Sigmoid colon (tissue), 7 donors: ENCODE measurements at places on chromosomes 6 and 20. TPM values are rescaled to one million over a fixed set of nuclear protein-coding genes. Genes with fewer than 3 reads are reported as not detected.

DNA sequence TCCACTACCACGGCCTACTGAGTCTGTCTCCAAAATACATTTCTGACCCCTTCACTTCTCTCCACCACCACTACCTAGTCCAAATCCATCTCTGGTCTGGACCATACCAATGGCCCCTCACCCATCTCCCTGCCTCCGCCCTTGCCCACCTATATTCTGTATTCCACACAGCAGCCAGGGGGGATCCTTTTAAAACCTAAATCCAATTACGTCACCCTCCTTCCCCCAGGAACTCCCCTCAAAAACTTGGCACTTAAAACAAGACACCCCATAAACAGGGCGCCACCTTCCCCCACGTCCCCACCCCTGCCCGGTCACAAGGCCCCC lies 680 bp downstream of the PDRG1 start:
- peak overlapping the region; percentile 75 for H3K27ac ChIP-seq
- H3K27me3 ChIP-seq: peaks cover 4% of the 10 kb centered on the region
- peaks cover 17% of the 10 kb centered on the region for H3K36me3 ChIP-seq

- H3K4me1 ChIP-seq: no peaks in the 10 kb centered on the region
- H3K27me3 ChIP-seq: no peaks in the 10 kb centered on the region
- DNase-seq: no peak
- no peaks in the 10 kb centered on the region for H3K36me3 ChIP-seq
Observed at GRCh38 chr20:9492067-9492466, 22.3 kb upstream of the LAMP5 start.

GRCh38 chr20:48393311-48393685 lies 434.5 kb downstream of the PREX1 start:
- DNase-seq: no peak
- no peaks in the 10 kb centered on the region for H3K27me3 ChIP-seq

DNA sequence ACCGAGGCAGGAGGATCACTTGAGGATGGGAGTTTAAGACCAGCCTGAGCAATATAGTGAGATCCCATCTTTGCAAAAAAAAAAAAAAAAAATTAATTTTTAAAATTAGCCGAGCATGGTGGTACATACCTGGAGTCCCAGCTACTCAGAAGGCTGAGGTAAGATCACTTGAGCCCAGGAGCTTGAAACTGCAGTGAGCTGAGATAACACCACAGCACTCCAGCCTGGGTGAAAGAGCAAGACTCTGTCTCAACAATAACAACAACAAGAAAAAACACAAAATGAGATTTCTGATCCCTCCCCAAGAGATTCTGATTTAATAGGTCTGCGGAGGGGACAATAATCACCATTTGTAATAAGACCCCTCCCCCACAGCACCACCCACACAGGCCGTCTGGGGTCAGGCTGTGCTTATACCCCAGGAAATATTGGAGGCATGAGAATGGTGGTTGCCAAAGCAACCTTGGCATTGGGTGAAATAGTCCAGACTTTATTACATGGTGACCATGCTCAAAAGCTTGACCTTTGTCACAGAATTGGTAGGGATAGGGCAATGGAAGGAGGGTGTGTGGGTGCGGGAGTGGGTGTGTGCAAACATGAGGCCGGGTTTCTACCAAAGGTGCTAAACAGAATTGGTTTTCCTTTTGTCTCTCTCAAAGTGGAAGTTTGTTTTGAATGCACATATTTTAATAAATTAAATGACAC lies 24.4 kb upstream of the ADTRP start:
- H3K4me1 ChIP-seq: no peaks in the 10 kb centered on the region
- DNase-seq: no peak
- H3K4me3 ChIP-seq: no peak overlapping the region
- no peak overlapping the region for H3K27ac ChIP-seq

- H3K4me1 ChIP-seq: peaks cover 20% of the 10 kb centered on the region
- no peak overlapping the region for H3K4me3 ChIP-seq
- no peaks in the 10 kb centered on the region for H3K36me3 ChIP-seq
- no peak for DNase-seq
Observed at GRCh38 chr20:54040531-54040930, 29.9 kb downstream of the BCAS1 start.

DNA sequence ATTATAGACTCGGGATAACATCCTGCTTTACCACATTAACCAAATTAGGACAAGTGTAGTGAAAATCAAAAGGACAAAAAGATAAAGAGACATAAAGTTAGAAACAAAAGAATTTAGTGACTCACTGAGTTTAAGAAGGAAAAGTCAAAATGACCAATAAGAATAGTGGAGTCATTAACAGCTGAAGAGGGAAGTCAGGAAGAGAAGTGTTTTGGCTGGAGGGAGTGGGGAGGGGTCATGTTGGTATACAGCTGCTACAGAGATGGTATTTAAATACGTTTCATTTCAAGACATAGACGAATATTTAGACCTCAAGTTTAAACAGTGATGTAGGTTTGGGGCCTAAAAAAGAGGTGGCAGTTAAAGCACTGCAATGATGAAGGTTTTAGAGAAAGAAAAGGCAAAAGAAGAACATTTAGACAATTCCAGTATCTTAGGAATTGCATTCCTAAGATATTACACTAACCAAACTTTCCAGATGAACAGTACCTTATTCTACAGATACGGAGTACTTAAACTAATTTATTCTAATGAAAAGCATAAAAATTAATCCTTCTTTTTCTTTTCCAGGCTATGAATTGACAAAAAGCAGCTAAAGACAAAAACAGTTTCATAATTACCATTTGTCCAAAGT lies 10.6 kb downstream of the FKBP5 start:
- H3K27ac ChIP-seq: no peak overlapping the region
- H3K36me3 ChIP-seq: peaks cover 3% of the 10 kb centered on the region
- no peak for DNase-seq
- peaks cover 58% of the 10 kb centered on the region for H3K4me1 ChIP-seq
- H3K4me3 ChIP-seq: no peak overlapping the region

GRCh38 chr20:24913076-24913628 lies 35.9 kb upstream of the CST7 start:
- no peak overlapping the region for H3K4me3 ChIP-seq
- DNase-seq: peak; percentile 35
- H3K27me3 ChIP-seq: no peaks in the 10 kb centered on the region
- no peaks in the 10 kb centered on the region for H3K36me3 ChIP-seq

- H3K36me3 ChIP-seq: no peaks in the 10 kb centered on the region
- DNase-seq: no peak
- H3K4me1 ChIP-seq: no peaks in the 10 kb centered on the region
- H3K4me3 ChIP-seq: no peak overlapping the region
- no peak overlapping the region for H3K27ac ChIP-seq
Observed at GRCh38 chr6:68740828-68741500, 105.9 kb downstream of the ADGRB3 start.

DNA sequence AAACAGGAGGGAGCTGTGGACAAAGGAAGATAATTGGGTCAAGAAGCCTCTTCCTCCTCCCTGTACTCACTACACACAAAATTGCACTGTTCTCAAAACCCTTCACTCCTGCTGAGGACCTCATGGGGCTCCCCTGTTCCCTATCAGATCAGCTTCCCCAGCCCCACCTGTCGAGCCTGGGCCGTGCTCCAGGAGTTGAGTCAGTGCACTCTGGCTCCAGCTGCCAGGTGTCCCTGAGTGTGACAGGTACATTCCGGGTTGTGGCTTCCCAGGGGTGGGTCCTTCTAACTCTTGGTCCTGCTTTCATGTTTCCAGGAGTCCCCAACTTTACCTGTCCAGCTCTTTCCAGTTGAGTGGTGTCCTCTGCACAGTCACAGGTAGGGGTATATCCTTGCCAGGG lies 8.4 kb downstream of the RAB5IF start:
- H3K27me3 ChIP-seq: no peaks in the 10 kb centered on the region
- DNase-seq: no peak
- H3K4me1 ChIP-seq: no peaks in the 10 kb centered on the region

DNA sequence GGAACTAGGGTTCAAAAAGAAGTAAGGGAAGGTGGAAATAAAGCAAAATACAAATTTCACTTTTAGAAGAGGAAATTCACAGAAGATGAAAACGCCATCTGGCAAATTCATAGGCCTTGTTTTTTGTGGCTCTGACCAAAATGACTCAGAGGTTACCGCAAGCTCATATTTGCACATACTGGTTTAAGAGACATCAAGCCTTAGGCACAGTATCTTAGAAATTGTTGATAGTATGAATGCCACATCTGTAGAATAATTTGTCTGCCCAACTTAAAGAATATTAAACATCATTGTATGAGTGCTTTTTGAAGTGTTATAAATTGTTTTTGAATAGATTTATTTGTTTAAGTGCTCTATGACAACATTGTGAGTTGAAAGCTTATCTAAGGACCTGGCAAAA lies 10.6 kb downstream of the TAAR1 start:
- DNase-seq: no peak
- H3K27me3 ChIP-seq: no peaks in the 10 kb centered on the region
- H3K4me3 ChIP-seq: no peak overlapping the region
- no peaks in the 10 kb centered on the region for H3K4me1 ChIP-seq
- no peaks in the 10 kb centered on the region for H3K36me3 ChIP-seq

DNA sequence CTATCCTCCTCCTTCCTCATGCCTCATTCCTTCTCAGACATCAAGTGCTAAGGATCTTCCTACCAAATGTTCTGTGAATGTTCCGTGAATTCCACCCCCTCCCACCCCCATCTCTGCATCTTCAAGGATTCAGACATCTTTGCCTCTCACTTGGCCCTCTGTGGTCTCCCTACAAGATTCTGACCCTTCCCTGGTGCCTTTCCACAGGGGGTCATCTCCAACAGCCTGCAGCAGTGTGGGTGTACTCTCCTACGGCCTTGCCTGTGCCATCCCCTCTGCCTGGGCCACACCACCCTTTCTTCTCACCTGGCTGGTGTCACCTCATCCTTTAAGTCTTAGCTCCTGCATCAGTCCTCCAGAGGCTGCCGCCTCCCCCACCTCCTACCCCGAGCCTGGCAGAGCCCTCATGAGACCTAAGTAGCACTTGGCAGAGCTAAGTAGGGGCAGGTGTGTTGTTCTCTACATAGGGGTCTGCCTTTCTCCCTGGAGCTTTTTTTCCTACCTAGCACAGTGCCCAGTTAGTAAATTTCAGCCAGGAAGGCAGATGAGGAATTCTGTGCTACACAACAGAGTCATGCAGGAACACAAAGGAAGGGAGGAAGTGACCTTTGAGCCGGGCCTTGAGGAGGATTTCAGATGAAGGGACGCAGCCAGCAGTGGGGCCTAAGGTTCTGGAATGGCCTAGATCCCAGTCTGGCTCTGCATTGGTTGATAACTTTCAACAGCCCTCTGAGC lies 43.1 kb downstream of the TM9SF4 start:
- H3K27me3 ChIP-seq: no peaks in the 10 kb centered on the region
- no peak overlapping the region for H3K4me3 ChIP-seq
- peaks cover 19% of the 10 kb centered on the region for H3K36me3 ChIP-seq

- DNase-seq: no peak
- no peaks in the 10 kb centered on the region for H3K4me1 ChIP-seq
- no peaks in the 10 kb centered on the region for H3K27me3 ChIP-seq
- no peak overlapping the region for H3K4me3 ChIP-seq
- no peak overlapping the region for H3K27ac ChIP-seq
Observed at GRCh38 chr20:47453167-47453782, 48.4 kb upstream of the NCOA3 start.

- DNase-seq: no peak
- no peaks in the 10 kb centered on the region for H3K27me3 ChIP-seq
- peaks cover 47% of the 10 kb centered on the region for H3K4me1 ChIP-seq
- no peak overlapping the region for H3K4me3 ChIP-seq
Observed at GRCh38 chr20:50578061-50578777, 68.0 kb downstream of the PTPN1 start.

GRCh38 chr20:3714092-3714491 lies 1.7 kb upstream of the SIGLEC1 start:
- no peak overlapping the region for H3K27ac ChIP-seq
- DNase-seq: no peak
- peaks cover 12% of the 10 kb centered on the region for H3K4me1 ChIP-seq
- no peaks in the 10 kb centered on the region for H3K27me3 ChIP-seq
- H3K4me3 ChIP-seq: no peak overlapping the region
- no peaks in the 10 kb centered on the region for H3K36me3 ChIP-seq

DNA sequence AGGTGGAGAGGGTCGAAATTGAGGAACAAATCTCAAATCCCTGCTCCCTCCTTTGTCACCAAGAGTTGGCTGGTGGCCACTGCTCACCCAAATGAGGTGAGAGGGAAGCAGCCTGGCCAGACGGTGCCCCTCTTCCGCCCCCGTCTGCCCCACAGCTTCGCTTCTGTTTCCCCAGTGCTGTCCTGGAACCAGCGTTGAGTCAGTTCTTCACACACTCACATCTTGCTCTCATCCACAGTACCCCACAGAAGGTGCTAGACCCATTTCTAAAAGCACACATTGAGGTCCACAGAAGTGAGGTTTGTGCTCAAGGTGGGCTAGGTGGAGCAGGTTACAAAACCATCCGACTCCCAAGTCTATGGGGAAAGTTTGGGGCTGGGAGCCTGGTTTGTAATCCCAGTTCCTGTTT lies 3.8 kb downstream of the CEBPB start:
- peak overlapping the region; percentile 100 for H3K27ac ChIP-seq
- peaks cover 12% of the 10 kb centered on the region for H3K36me3 ChIP-seq
- peak overlapping the region; percentile 91 for H3K4me3 ChIP-seq

DNA sequence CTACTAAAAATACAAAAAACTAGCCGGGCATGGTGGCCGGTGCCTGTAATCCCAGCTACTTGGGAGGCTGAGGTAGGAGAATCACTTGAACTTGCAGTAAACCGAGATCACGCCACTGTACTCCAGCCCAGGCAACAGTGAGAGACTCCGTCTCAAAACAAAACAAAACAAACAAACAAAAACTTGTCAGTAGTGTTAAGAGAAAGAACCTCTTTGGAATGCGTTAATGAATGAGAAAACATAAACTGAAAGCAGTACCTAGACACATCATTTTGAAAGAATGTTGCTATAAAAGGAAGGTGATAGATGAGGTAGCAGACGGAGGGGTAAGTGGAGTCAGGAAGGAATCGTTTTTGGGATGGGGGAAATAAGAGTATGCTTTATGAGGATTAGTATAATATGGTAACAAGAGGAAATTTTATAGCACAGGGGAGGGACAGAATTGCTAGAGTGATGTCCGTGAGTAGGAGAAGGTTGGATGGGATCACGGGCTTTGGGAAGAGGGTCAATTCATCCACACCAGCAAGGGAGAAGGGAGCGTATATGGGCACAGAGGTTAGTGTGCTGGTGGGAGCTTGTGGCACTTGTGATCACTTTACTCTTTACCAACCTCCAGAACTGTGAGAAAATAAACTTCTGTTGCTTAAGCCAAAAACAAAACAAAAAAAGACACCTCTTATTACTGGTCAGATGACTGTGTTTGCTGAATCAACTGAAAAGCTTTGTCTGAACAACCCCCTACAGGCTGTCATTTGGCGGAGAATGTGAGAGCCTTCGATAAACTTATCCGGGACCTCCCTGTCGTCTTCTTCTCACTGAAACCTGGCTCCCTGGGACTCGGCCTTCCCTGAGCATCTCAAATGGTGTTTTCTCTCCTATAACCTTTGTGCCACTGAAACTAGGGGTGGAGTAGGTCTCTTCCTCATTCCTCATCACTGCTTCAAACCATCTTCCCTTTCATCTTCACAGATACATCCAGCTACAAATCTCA lies 48.9 kb upstream of the TFAP2A start:
- no peaks in the 10 kb centered on the region for H3K36me3 ChIP-seq
- no peak overlapping the region for H3K4me3 ChIP-seq
- DNase-seq: no peak
- no peaks in the 10 kb centered on the region for H3K27me3 ChIP-seq
- H3K27ac ChIP-seq: no peak overlapping the region
- no peaks in the 10 kb centered on the region for H3K4me1 ChIP-seq

GRCh38 chr20:1185790-1186334 lies 1.1 kb upstream of the TMEM74B start:
- peaks cover 26% of the 10 kb centered on the region for H3K27me3 ChIP-seq
- H3K36me3 ChIP-seq: no peaks in the 10 kb centered on the region
- peaks cover 15% of the 10 kb centered on the region for H3K4me1 ChIP-seq
- no peak overlapping the region for H3K27ac ChIP-seq

Gene JAG1
- 3.9 TPM for polyA plus RNA-seq

Gene COL10A1
- not detected for polyA plus RNA-seq
